OCI-M1 (cell line): ENCODE measurements at places on chromosomes 4 and X.

- no peak for DNase-seq
These were observed 555.9 kb upstream of the DIPK2B start for GRCh38 chrX:45756557-45756956.

- peak; percentile 26 for DNase-seq
These were observed 45.5 kb downstream of the NFKB1 start for GRCh38 chr4:102546635-102547034.

- DNase-seq: no peak
These were observed 1.4 kb downstream of the UGT8 start for GRCh38 chr4:114599903-114600552.

GRCh38 chrX:64975989-64976672 is at the start of gene ZC4H2:
Gene ZC4H2, minus strand, starts transcription at chrX:64976450. Its CDS starts 73 bp downstream, at chrX:64976377.
- peak; percentile 59 for DNase-seq

DNA sequence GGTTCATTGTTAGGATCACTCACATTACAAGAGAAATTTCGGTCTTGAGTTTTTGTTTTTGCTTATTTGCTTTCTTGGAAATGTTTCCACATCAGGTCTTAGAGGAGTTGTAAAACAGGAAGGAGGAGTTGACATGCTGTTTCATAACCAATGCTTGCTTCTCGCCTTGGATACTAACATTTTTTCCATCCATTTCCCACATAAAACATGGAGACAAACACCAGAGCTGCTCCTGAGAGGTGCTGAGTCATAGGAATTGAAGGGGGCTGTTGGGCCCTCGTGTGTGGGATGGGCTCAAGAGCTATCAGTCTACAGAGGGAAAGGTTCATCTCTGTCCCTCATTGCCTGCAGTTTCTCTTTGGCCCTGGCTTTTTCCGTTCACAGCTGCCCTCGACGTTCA is 29.9 kb downstream of the TBL1X start:
- no peak for DNase-seq

- DNase-seq: no peak
These were observed 1397.6 kb downstream of the FAM133A start for GRCh38 chrX:95071621-95072020.

- DNase-seq: peak; percentile 81
These were observed 118.8 kb downstream of the GABRA2 start for GRCh38 chr4:46270986-46271596.

DNA sequence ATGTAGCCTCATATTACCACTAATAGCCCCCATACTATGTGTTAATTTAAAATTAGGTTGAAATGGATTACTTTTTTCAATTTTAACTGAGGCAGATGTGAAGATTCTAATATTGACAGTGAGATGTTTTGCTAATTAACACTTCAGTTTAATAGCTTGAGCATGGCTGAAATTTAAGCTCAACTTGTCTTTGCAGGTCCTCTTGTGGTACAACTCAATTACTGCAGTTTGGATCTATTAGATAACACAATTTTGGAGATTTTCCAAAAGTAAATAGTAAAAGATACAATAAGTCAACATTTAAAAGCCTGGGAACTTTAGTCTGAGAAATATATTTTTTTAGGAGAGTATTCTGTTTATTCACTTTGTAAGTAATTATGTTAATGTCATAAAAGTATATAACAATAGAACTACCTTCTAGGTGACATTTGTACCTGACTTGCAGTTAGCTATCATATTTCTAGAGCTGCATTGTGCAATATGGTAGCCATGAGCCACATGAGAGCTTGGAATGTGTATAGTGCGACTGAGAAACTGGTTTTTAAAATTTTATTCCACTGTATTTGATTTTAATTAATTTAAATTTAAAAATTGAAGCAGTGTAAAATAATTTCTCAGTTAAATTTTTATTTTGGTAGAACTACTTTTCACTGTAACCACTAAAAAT is 73.1 kb upstream of the FMR1 start:
- peak; percentile 54 for DNase-seq

- no peak for DNase-seq
These were observed 603.8 kb downstream of the RAPGEF2 start for GRCh38 chr4:159706704-159707103.

DNA sequence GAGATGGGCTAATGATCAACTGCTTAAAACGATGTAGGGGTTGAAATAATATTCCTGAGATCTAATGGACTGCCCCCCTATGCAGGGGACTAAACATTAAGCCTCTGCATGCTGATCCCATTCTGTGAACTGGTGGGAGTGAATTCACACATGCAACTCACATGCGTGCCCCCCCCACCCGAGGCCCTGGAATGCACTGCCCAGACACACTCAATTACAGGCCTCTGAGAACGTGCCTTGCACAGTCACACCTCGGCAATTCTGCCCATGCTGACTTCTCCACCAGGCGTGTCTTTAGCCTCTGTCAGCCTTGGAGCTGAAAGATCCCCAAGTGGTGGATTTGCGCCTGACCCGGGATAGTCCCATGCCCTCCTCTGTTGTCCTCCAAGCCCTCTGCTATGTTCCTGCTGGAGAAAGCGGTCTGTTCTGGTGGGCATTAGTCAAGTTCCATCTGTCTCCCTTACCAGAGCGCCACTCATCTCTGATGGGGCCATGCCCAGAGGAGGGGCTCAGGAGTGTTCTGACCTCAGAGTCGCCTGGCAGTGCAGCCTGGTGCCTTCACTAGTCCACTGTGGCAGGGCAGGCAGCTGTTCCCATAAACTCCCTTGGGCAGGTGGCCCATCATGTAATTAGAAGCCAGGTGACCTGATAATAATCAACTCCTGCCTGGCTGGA is 86.5 kb downstream of the DRD5 start:
- DNase-seq: no peak
